ENCODE measurements at places on chromosomes 16 and 17. TPM values are rescaled to one million over a fixed set of nuclear protein-coding genes. Genes with fewer than 3 reads are reported as not detected.

- peaks cover 34% of the 10 kb centered on the region for H3K27me3 ChIP-seq
- H3K36me3 ChIP-seq = no peaks in the 10 kb centered on the region
- DNase-seq = no peak
- H3K27ac ChIP-seq = no peak overlapping the region
- peaks cover 51% of the 10 kb centered on the region for H3K4me1 ChIP-seq
- no peak overlapping the region for H3K4me3 ChIP-seq
Measured at GRCh38 chr17:72111336-72111923, 9.4 kb upstream of the SOX9 start.

Gene KRT40
- total RNA-seq = not detected

DNA sequence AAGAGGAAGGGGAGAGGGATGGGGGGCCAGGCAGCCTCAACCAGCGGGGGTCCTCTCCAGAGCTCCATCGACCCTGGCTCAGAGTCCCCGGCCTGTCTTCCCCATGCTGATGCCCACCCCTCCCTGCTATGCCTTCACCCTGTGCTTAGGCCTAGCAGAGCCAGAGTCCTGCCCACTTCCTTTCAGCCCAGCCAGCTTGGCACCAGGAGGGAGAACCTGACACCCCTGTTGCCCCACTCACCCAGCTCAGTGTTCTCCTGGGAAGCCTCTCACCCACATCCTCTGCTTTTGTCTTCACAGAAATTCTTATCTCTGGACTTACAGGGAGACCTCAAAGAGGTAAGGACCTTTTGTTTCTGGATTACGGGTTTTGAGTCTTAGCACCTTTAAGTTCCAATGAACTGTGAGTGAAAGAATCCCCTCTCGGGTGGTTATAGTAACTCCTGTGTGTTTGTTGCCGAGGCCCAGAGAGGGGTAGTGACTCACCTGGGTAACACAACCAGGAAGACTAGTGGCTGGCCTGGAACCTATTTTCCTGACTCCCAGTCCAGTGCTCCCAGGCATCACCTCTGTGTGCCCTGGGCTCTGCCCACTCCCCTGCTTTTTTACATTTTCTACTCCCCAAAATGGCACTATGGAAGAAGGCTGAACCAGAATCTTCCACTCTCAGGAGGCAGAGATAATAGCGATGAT, 53.3 kb downstream of the CES1 start:
- no peak overlapping the region for H3K27ac ChIP-seq
- no peaks in the 10 kb centered on the region for H3K36me3 ChIP-seq
- no peaks in the 10 kb centered on the region for H3K4me1 ChIP-seq
- DNase-seq = no peak

DNA sequence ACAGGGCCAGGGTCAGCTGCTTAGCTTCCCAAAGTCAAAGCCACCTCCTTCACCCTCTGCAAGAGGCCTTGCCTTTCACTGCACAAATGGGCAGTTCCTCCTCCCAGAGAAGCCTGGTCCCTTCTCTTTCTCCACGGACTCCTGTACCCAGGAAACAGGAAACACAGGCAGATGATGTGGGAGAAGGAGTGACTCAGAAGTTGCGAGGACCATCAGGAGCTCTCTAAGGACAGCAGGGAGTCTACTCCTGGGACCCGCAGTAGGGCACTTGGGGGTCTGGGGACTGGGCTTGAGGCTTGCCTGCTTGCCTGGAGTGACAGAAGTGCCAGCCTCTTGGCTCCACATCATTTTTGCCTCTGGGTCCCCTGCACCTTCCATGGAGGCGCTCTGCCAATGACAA, 47.4 kb upstream of the KSR1 start:
- no peaks in the 10 kb centered on the region for H3K27me3 ChIP-seq
- no peak overlapping the region for H3K4me3 ChIP-seq
- H3K4me1 ChIP-seq = no peaks in the 10 kb centered on the region
- no peak overlapping the region for H3K27ac ChIP-seq

DNA sequence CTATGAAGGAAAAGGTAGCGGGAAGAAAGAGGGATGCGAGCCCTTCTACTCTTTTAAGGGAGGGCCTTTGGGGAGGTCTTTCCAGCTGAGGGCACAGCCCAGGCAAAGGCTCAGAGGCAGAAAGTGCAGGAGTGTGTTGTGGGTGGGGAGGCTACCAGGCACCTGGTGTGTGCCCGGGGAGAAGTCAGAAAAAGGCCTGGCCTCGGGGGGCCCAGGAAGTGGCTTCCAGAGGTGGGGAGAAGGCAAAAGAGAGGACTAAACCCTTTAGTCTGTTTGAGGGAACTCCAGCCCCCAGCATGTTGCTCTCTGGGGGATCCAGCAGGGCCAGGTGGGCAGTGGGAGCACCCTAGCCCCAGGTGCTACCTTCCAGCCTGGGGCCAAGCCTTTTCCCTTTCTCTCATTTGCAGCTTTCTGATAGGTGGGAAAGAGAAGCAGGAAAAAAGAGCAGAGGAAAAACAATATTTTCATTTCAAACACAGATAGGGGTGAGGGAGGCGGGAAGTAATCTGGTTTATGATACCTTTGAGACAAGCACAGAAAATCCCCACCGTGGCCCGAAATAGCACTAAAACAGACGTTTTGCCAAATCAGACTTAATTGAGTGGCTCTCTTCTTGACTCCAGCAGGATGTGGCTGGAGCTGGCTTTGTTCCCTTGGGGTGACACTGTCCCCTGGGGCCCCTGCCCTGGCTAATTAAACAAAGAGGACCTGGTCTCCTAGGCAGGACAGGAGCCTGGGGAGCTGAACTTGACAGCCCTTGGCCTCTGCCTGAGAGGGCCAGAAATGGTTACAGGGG, 10.4 kb downstream of the RAI1 start:
- H3K27me3 ChIP-seq = peaks cover 79% of the 10 kb centered on the region
- H3K4me1 ChIP-seq = peaks cover 28% of the 10 kb centered on the region
- H3K4me3 ChIP-seq = no peak overlapping the region
- no peak overlapping the region for H3K27ac ChIP-seq

DNA sequence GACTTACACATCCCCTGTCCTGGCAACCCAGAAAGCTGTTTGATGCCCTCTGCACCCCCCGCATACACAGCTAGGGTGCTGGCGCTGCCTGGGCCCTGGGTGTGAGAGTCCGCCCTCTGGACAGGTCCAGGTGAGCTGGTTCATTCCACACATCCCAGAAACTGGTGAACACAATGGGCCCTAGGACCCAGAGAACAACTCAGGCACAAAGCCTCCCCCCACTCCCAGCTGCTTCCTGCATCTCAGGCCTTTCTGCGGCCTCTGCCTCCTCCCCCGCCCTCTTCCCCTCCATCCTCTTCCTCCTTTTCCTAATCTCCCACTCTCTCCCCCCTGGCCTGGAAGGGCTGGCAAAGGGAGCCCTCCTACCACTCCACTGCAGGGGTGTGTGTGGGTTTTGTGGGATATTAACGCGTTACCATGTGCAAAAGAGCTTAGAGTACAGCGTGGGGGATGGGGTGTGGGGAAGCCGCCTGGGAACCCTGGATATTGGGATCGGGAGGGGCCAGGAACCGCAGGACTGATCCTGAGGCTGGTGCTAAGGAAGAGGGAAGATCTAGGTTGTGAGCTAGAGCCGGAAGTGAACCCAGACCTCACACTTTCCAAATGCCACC, 1.6 kb upstream of the PPP1R9B start:
- H3K4me1 ChIP-seq = peaks cover 28% of the 10 kb centered on the region
- peak overlapping the region; percentile 87 for H3K4me3 ChIP-seq
- no peaks in the 10 kb centered on the region for H3K36me3 ChIP-seq
- H3K27me3 ChIP-seq = peaks cover 30% of the 10 kb centered on the region

Gene HOXB1
- total RNA-seq = not detected

DNA sequence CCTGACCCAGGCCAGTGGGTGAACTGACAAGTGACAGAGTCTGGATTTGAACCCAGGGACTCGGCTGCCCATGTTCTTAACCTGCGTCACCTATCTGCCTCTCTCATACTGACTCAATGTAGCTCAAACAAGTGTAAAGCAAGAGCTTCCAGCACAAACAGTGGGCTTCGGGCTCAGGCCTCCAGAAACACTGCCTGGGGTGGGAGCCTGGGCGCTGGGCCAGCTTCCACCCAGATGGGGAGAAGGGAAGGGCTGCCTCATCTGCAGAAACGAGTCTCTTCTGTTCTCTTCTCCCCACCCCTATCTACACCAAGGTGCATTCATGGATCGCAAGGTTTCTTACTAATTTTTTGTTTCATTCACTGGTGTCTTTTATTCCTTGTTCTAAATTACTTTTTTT, 1.3 kb downstream of the CDRT4 start:
- H3K36me3 ChIP-seq = no peaks in the 10 kb centered on the region
- no peaks in the 10 kb centered on the region for H3K27me3 ChIP-seq
- DNase-seq = no peak
- H3K4me3 ChIP-seq = no peak overlapping the region

DNA sequence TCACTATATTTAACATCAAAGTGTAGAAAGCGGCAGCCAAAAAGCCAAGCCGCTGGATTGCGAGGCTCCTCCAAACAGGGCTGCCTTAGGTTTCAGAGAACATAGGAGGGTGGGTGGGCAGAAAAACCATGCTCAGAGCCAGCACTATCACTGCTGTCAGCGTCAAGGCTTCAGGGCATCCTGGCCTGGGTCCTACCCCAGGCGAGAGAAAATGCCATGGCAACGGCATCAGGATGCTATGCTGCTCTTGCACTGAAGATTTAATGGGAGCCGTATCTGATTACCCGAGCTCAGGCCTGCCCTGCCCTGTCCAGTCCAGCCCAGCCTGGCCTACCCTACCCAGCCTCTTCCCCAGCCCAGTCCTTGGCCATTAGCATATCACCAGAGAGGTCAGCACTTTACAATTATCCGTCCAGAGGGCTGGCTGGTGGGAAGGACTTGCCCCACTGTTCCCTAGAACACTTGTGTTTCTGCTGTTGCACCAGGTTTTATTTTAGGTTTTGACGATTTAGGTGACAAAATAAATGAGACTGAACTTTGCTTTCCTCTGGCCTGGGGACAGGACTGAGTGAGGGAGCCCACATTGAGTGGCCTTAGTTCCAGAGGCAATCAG, 61.1 kb downstream of the TOM1L2 start:
- no peak for DNase-seq
- H3K4me3 ChIP-seq = no peak overlapping the region
- no peaks in the 10 kb centered on the region for H3K27me3 ChIP-seq
- no peak overlapping the region for H3K27ac ChIP-seq

Gene OSBPL7
- total RNA-seq = 9.8 TPM

DNA sequence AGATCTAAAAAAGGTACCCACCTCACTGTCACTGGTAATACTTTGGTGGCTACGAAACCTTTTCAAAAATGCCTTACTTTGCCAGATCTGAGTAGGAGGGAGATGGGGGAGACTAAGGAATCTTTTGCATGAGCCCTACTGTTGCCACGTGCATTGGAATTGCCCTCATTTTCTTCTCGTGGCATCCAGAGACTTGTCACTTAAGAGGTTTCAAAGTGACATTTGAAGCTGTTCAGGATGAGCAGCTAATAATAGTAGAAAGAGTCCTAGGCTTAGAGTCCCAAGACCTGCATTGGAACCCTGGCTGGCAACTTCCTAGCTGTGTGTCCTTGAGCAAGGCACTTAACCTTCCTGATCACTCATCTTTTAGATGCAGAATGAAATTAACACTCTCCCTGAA, 43.5 kb downstream of the GPRC5B start:
- no peaks in the 10 kb centered on the region for H3K27me3 ChIP-seq
- H3K4me3 ChIP-seq = no peak overlapping the region
- H3K27ac ChIP-seq = no peak overlapping the region
- peaks cover 7% of the 10 kb centered on the region for H3K4me1 ChIP-seq
- no peaks in the 10 kb centered on the region for H3K36me3 ChIP-seq
- no peak for DNase-seq

Gene PRR29
- total RNA-seq = 0.74 TPM

- H3K27me3 ChIP-seq = no peaks in the 10 kb centered on the region
- H3K4me3 ChIP-seq = no peak overlapping the region
- no peak for DNase-seq
- no peaks in the 10 kb centered on the region for H3K36me3 ChIP-seq
Measured at GRCh38 chr16:4687946-4688673, 5.3 kb upstream of the NUDT16L1 start.

- DNase-seq = no peak
- no peak overlapping the region for H3K4me3 ChIP-seq
- no peak overlapping the region for H3K27ac ChIP-seq
- H3K27me3 ChIP-seq = no peaks in the 10 kb centered on the region
- no peaks in the 10 kb centered on the region for H3K4me1 ChIP-seq
Measured at GRCh38 chr16:75794426-75794825, 68.1 kb upstream of the CPHXL start.

Gene TERB1
- not detected for total RNA-seq

DNA sequence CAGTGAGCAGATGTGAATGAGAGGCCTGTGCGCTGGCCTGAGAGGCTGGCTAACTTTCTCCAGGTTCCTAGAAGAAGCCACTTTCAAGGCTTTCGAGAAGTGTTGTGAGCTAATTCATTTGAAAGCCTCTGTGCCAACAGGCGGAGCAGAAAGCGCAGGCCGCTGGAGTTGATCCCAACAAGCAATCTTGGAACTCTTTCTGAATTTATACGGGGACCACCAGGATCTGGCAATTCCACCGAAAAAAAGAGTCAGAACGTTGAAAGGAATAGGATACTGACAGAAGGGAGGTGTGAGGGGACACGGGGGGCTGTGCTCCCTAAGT, 71.3 kb upstream of the METRNL start:
- H3K4me3 ChIP-seq = no peak overlapping the region
- no peaks in the 10 kb centered on the region for H3K27me3 ChIP-seq
- H3K27ac ChIP-seq = no peak overlapping the region
- no peak for DNase-seq
- no peaks in the 10 kb centered on the region for H3K36me3 ChIP-seq

Gene CRYBA1
- not detected for total RNA-seq

DNA sequence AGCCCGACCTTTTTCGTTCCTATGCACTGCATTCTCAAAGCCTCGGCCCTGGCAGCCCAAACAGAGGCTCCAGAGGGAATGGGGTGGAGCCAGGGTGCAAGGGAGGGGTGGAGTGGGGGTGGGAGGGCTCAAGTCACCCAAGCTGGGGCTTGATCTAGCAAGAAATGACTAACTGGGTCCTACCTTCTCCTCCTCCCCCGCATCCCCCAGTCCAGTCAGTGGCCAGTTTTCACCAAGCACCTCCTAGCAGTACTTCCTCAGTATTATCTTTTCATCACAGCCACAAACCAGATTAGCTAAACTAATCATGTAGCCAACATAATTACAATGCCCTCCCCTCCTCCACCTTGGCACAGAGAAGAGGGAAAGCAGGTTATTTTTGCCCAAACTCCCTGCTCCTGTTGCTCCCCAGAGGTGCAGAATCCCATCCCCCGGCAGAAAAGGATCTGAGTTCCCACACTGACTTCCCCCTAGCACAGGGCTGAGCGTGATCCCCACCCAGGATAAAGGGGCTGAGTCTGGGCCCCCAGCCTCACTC, 2.2 kb downstream of the JUP start:
- H3K36me3 ChIP-seq = no peaks in the 10 kb centered on the region
- H3K27me3 ChIP-seq = no peaks in the 10 kb centered on the region
- peaks cover 23% of the 10 kb centered on the region for H3K4me1 ChIP-seq

Gene RNF222
- total RNA-seq = 0.07 TPM

GRCh38 chr17:80800481-80801391, 190.9 kb upstream of the CHMP6 start:
- no peaks in the 10 kb centered on the region for H3K27me3 ChIP-seq
- no peak overlapping the region for H3K27ac ChIP-seq
- H3K4me1 ChIP-seq = no peaks in the 10 kb centered on the region
- H3K4me3 ChIP-seq = no peak overlapping the region

Gene RGS11
- 1.8 TPM for total RNA-seq
